ENCODE measurements at places on chromosomes 2 and 18. TPM values are rescaled to one million over a fixed set of nuclear protein-coding genes. Genes with fewer than 3 reads are reported as not detected.

The ITGB1BP1 gene
- 48.8 TPM for total RNA-seq

The SERPINB10 gene
- total RNA-seq: not detected

The CASP8 gene
- total RNA-seq: 8.8 TPM

The FHOD3 gene
- 0.33 TPM for total RNA-seq

The CHRNG gene
- not detected for total RNA-seq

The ACMSD gene
- not detected for total RNA-seq

The EPB41L3 gene
- 49.1 TPM for total RNA-seq

The ARHGEF33 gene
- under 0.01 TPM for total RNA-seq

The ACKR3 gene
- 6.4 TPM for total RNA-seq

The ACSL3 gene
- total RNA-seq: 117 TPM

The PLEK gene
- 0.22 TPM for total RNA-seq

The DLX2 gene
- not detected for total RNA-seq

The CDKL4 gene
- 1.5 TPM for total RNA-seq

The EFR3B gene
- total RNA-seq: 0.54 TPM

The GRHL1 gene
- 0.09 TPM for total RNA-seq

The KLHL41 gene
- under 0.01 TPM for total RNA-seq

The ANKRD30B gene
- total RNA-seq: under 0.01 TPM

The UGT1A9 gene
- total RNA-seq: not detected

The TFCP2L1 gene
- total RNA-seq: not detected

The ZNF804A gene
- total RNA-seq: under 0.01 TPM

The CHPF gene
- total RNA-seq: 0.17 TPM

The POTEE gene
- total RNA-seq: 1.1 TPM

The STK39 gene
- 4.0 TPM for total RNA-seq

The HOXD10 gene
- 8.2 TPM for total RNA-seq

The RAB3GAP1 gene
- total RNA-seq: 61.3 TPM

The ZNF407 gene
- 18.7 TPM for total RNA-seq

The POTEI gene
- 0.17 TPM for total RNA-seq

The DOCK10 gene
- total RNA-seq: 2.4 TPM

The PRLH gene
- not detected for total RNA-seq

The MXD1 gene
- total RNA-seq: 3.5 TPM

The FOXD4L1 gene
- not detected for total RNA-seq

The RAB17 gene
- 11.9 TPM for total RNA-seq

The C2orf66 gene
- 0.09 TPM for total RNA-seq

The DPP4 gene
- total RNA-seq: 212 TPM

The BMPR2 gene
- total RNA-seq: 54.9 TPM

The TMEM163 gene
- not detected for total RNA-seq

The NCKAP5 gene
- total RNA-seq: 0.09 TPM

The B4GALT6 gene
- 5.0 TPM for total RNA-seq

The DNAH7 gene
- under 0.01 TPM for total RNA-seq

The AQP12B gene
- not detected for total RNA-seq

The AFF3 gene
- total RNA-seq: not detected

The RUFY4 gene
- total RNA-seq: not detected

The SLC9A4 gene
- total RNA-seq: not detected

The CSRNP3 gene
- 0.76 TPM for total RNA-seq

The PLCL1 gene
- 0.11 TPM for total RNA-seq

The ANKAR gene
- total RNA-seq: 8.3 TPM

The UGT1A4 gene
- total RNA-seq: not detected

Measured in dermis lymphatic vessel endothelial cell (primary cell).